T-helper 2 cell (primary cell): ENCODE measurements at places on chromosomes 4 and X.

DNA sequence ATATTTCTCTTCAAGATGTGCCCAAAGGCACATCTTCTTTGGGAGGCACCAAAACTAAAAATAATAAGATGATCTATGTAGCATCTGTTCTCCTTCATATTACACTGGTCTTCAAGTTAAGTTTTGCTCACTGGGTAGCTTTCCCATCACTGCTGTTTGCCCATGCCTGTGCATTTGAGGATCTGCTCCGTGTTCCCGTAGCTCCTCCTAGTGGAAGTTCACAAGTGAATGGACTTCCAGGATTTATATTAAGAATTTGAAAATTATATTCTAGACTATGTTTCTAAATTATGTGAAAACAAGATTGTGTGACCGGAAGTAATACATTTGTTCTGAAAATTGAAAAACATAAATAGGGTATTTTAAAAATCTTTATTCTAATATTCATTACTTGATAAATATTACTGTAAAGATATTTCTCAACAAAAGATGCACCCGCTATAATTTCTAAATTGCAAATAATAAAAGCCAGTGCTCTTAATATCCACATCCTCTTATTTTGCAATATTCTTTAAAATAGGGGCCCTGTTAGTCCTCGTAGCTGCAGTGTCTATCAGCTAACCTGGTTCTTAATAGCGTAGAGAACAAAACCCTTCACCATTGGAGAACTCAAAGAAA lies 147.7 kb downstream of the RBM46 start:
- no peak for DNase-seq

GRCh38 chrX:68419975-68420374 lies 13.3 kb downstream of the OPHN1 start:
- no peak for DNase-seq

DNA sequence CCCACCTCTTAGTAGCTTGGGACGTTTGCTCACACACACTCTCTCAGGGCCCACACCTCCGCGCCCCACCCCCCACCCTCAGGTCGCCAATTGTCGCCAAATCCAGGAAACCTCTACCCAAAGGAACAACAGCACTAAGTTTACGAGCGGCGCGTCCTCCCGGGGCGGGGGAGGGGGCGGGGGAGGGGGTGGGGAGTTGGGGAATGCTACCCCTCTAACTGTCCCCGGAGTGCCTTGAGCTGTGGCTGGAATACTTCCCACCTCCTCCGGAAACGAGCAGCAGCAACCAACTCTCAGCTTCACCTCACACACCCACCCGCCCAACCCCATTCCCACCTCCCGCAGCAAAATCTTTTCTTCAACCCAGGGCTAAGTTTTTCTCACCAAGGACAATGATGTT lies 135.6 kb upstream of the ZIC3 start:
- DNase-seq, result no peak

GRCh38 chr4:171785388-171785787 lies 27.8 kb upstream of the GALNTL6 start:
- no peak for DNase-seq

DNA sequence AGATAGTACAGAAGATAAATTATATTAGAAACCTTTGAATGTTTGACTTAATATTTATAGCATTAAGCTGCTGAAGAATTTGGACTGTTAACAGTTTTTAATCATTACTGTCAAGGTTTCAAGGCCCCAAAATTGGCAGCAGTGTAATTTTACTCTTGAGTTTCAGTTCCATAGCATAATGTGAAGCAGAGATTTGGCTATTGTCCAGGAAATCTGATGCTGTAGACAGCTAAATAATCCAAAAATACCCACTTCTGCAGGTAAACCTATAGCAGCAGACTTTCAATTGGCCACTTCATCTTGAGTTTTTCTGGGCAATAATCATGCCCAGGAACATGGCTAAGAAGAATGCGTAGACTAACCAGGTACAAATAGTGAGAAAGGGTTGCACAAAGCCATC lies 85.0 kb downstream of the RCHY1 start:
- DNase-seq, result no peak

DNA sequence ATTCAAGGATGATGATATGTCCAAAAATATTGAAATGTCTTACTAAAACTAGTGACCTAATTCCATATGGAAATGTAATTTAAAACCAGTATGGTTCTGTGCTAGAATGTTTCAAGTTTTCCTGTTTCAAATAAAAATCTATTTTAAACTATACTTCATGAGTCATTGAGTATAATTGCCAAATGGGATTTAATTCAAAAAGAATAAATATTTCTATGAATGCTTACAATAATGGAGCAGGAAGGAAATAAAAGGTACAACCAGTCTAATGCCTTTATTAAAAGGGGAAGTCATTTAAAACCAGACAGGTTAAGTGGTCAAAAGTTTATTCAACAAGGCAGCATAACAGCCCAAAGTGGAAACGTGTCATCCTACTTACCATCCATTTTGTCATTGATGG lies 2347.1 kb downstream of the PCDH7 start:
- DNase-seq, result no peak

GRCh38 chr4:139754938-139755337 lies 89.3 kb downstream of the MGST2 start:
- no peak for DNase-seq

DNA sequence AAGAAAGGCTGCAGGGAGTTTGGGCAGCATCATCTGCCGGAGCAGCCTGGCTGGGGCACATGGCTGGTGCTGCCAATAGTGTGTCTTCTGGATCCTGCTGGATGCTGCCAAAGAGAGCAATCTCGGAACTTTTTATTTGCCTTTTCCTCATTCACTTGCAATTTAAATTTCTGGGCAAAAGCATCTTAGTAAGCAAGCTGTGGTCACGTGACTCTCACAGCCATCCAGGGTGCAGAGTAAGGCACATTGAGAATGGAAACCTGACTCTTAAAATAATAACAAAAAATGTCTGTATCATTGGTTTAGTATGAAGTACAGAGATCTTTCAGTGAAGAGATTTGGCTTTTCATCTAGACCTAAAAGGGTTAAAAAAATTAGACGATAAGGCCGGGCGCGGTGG lies 910.3 kb downstream of the STIM2 start:
- no peak for DNase-seq
